Osteoblast (primary cell): ENCODE measurements at places on chromosomes 11 and 22. TPM values are rescaled to one million over a fixed set of nuclear protein-coding genes. Genes with fewer than 3 reads are reported as not detected.

DNA sequence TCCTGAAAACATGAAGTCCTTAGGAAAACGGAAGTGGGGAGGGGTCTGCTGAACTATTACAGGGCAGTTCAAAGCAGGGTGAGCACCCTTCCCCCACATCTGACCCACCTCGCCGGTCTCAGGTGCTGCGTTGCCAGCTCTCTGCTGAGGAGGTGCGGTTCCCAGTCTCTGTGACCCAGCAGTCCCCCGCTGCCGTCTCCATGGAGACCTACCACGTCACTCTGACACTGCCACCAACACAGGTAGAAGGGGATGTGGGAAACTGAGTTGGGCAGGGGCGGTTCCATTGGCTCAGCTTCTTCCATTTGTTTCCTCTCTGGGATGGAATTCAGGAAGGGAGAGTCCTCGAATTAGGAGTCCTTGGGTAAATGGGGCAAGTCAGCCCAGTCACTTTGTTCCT lies 3.3 kb downstream of the C2CD2L start:
- peaks cover 37% of the 10 kb centered on the region for H3K36me3 ChIP-seq

GRCh38 chr11:133809569-133810491 lies 35.5 kb downstream of the SPATA19 start:
- H3K4me1 ChIP-seq = no peaks in the 10 kb centered on the region
- H3K27ac ChIP-seq = no peak overlapping the region
- no peaks in the 10 kb centered on the region for H3K36me3 ChIP-seq
- DNase-seq = no peak
- no peaks in the 10 kb centered on the region for H3K27me3 ChIP-seq

DNA sequence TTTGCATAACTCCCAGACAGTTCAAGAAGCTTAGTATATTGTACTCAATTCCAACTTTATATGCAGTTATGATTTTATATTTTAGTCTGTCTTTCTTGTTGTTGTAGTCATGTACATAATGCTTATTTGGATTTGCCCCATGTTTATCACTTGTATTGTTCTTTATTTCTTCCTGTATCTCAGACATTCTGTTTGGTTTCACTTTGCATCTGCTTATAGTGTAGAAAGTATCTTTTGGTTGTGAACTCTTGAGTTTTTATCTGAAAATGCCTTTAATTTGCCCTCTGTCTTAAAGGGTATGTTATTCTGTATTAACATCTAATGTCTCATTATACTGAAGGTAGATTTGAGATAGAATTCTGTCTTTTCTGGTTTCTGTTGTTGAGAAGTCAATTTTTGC lies 275.4 kb downstream of the DYNC2H1 start:
- H3K27me3 ChIP-seq = no peaks in the 10 kb centered on the region
- H3K27ac ChIP-seq = peak overlapping the region; percentile 48
- DNase-seq = no peak
- H3K4me3 ChIP-seq = peak overlapping the region; percentile 44
- peaks cover 5% of the 10 kb centered on the region for H3K4me1 ChIP-seq
- no peaks in the 10 kb centered on the region for H3K36me3 ChIP-seq

DNA sequence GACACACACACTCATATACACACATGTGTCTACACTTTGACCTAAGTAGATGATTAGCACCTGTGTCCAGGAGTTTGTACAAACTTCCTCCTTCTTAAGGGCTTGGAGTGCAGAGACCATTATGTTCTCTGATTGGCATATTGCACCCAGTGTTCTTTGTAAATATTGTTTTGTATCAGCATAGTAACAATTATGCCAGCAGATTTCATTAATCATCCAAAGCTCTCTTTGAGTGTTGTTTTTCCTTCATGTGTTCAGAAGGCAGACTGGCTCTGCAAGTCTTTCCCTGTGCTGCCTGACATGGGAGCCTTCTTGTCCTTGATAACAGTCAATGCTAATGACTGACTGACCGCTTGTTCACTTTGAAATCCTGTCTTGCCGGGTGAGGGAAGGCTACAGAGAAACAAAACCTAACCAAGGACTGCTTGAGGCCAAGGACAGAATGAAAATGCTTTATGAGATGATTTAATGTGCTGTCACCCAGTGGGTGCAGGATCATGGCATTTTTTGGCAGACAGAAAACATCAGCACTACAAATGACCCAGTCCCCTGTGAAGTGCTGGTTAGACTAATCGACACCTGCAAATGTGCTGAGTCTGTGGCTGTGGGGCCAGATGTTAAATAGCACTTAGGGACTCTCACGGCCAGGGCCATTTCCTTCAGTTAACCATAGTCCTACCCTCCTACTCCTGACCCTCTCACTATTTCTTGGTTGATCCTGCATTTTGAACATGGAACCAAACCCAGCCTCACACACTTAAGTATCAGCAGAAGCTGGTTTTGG lies 6.6 kb upstream of the BARX2 start:
- H3K27ac ChIP-seq = no peak overlapping the region
- DNase-seq = no peak
- peaks cover 79% of the 10 kb centered on the region for H3K27me3 ChIP-seq
- H3K36me3 ChIP-seq = no peaks in the 10 kb centered on the region
- H3K4me3 ChIP-seq = no peak overlapping the region

DNA sequence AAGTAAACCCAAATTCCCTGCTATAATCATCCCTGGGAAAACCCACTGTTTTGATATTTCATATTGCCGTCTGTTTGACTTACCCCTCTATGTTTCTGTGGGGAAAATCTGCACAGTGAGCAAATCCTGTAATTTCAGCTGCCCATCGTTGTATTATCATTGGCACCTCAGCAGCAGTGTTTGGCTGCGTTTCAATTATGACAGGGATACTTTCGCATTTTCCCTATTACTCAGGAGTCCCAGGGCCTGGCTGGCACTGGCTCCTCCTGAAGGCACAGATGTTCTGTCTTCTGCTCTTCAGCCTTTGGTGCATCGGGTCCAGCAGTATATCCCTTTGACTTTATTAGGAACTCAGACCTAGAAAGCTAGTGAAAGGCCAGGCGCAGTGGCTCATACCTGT lies 12.2 kb upstream of the MMP12 start:
- DNase-seq = peak; percentile 87
- H3K27ac ChIP-seq = no peak overlapping the region
- H3K36me3 ChIP-seq = no peaks in the 10 kb centered on the region
- peaks cover 10% of the 10 kb centered on the region for H3K27me3 ChIP-seq

- DNase-seq = peak; percentile 78
- no peak overlapping the region for H3K4me3 ChIP-seq
- peaks cover 13% of the 10 kb centered on the region for H3K4me1 ChIP-seq
- H3K27ac ChIP-seq = no peak overlapping the region
- no peaks in the 10 kb centered on the region for H3K27me3 ChIP-seq
Measured at GRCh38 chr11:46521961-46522681, 71.7 kb downstream of the AMBRA1 start.

DNA sequence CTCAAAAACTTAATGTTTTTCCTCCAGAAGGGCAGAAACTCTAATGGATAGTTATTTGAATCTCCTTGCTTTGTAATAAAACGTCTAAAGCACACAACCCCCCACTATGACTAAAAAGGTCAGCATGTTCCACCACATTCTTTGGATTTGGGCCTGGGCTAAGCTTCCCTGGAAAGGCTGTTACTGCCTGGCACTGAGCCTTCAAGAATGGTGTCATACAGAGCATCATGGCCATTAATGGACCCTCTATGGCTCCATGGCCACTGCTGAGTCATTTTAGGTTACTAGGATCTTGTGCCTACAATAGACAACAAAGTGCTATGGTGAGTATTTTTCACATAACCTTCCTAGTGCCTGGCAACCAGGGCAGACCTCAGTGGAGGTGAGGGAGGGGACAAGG lies 242.6 kb upstream of the FAT3 start:
- peak overlapping the region; percentile 98 for H3K27ac ChIP-seq
- H3K36me3 ChIP-seq = no peaks in the 10 kb centered on the region
- peaks cover 21% of the 10 kb centered on the region for H3K4me1 ChIP-seq
- H3K4me3 ChIP-seq = peak overlapping the region; percentile 13
- peak; percentile 91 for DNase-seq
- no peaks in the 10 kb centered on the region for H3K27me3 ChIP-seq

DNA sequence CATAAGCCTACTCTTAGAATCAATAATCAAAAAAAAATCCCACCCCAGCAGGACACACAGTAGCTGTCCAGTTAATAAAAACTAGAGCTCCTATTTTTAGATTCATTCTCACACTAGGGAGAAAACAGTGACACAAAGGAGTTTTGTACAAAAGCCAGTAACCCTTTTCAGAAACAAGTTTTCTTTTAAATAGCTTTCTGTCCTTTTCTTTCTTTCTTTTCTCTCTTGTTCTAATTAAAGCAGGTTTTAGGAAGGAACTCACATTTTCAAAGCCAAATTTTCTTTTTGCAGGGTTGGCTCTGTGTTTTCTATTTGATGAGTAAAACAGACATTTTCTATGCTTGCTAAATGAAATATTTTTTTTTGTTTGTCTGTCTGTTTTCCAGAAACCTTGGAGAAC lies 1390.7 kb downstream of the FAM181B start:
- no peaks in the 10 kb centered on the region for H3K36me3 ChIP-seq
- no peaks in the 10 kb centered on the region for H3K27me3 ChIP-seq
- DNase-seq = no peak

DNA sequence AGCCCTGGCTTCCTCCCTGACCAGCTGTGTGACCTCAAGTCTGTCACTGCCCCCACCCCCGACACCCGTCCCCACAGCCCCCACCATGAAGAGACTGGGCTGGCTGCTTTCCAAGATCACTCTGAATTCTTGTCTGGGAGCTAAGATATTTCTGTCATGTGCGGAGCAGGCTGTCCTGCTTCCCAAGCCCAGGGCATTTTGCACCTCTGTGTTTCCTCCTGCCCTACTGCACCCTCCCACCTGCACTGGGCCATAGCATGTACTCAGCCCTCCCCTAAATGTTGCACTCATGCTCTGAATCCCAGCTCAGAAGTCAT lies 30.3 kb upstream of the MYEOV start:
- no peak for DNase-seq
- H3K4me3 ChIP-seq = no peak overlapping the region
- peaks cover 8% of the 10 kb centered on the region for H3K27me3 ChIP-seq
- H3K27ac ChIP-seq = no peak overlapping the region
- H3K36me3 ChIP-seq = no peaks in the 10 kb centered on the region
- H3K4me1 ChIP-seq = no peaks in the 10 kb centered on the region

DNA sequence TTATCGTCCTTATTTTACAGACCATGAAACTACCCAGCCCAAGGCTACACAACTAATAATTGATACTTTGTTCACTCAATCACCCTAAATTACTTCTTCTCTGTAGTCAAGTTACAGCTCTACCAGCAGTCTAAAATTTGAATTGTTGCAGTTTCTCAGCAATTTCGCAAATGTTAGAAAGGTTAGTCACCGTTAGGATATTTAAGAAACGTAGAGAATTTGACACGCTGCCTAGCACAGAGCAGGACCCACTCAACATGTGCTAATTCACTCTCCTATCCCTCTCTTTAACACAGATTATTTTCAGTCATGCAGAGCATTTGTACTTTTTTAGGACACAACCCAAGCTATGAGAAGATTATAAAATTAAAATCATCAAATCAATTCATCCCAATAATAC lies 771.1 kb upstream of the LUZP2 start:
- no peak overlapping the region for H3K4me3 ChIP-seq
- H3K36me3 ChIP-seq = no peaks in the 10 kb centered on the region
- no peak overlapping the region for H3K27ac ChIP-seq
- peaks cover 4% of the 10 kb centered on the region for H3K4me1 ChIP-seq

DNA sequence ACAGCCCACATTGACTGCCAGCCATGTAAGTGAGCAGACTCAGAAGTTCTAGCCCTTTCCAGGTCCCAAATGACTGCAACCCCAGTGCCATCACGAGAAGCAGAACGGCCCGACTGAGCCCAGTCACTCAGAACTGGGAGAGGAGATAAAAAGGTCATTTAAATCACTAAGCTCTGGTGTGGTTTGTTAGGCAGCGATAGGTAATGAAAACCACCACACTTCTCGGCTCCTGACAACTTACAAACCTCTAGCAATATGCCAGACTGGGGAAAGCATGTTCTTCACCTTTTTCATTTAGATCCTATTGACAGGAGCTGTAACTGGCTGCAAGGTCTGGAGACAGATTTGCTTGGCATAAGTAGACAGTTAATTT lies 6.7 kb downstream of the SLC15A3 start:
- H3K27ac ChIP-seq = no peak overlapping the region
- no peak overlapping the region for H3K4me3 ChIP-seq
- H3K36me3 ChIP-seq = no peaks in the 10 kb centered on the region
- no peak for DNase-seq

DNA sequence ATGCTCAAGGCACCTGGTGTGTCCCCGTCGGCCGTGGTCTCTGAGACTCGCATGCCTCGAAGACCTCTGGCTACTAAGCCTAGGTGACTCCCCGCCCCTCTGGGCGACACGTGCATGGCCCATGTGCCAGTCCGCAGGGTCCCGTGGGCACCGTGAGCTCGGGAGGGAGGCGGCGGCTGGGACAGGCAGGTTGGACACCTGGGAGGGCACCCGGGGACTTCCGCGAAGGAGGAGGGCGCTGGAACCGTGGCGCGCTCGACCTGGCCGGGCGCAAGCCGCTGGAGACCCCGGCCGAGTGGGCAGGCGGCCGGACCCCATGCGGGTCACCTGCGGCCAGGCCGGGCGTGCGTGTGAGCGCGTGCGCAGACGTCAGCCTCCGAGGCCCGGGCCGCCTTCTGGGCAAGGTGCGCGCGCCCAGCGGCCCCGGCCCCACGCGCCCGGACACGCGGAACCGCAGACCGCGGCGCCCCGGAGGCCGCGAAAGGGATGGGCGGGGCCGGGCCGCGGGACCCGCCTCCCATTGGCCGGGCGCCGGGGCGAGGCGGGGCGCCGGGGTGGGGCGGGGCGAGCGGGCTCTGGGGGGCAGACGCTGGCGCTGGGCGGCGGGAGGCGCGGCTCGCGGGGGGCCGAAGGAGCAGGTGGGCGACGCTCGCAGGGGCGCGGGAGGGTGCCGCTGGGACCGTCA lies 579 bp upstream of the RASD2 start:
- H3K4me3 ChIP-seq = peak overlapping the region; percentile 69
- peaks cover 30% of the 10 kb centered on the region for H3K4me1 ChIP-seq
- H3K27ac ChIP-seq = no peak overlapping the region
- DNase-seq = peak; percentile 96

The OR2AG1 gene
- total RNA-seq = not detected in 2 replicates

The MMP13 gene
- 1.8 and 2.5 TPM in 2 replicates for total RNA-seq

The P4HA3 gene
- 8.7 and 19.2 TPM in 2 replicates for total RNA-seq

The HBG1 gene
- total RNA-seq = not detected in 2 replicates

The SAA1 gene
- not detected in 2 replicates for total RNA-seq

The FXYD6 gene
- total RNA-seq = not detected in 2 replicates

The KCNC1 gene
- under 0.01 TPM in 1 of 2 replicates, not detected in the other for total RNA-seq

The FAM227A gene
- 2.9 and 3.3 TPM in 2 replicates for total RNA-seq

The UPK3A gene
- total RNA-seq = not detected in 2 replicates

The EMID1 gene
- total RNA-seq = under 0.01 and 0.29 TPM in 2 replicates

The TTC28 gene
- 40.4 and 48.1 TPM in 2 replicates for total RNA-seq
